Left ventricle myocardium inferior (tissue), 1 donor: ENCODE measurements at places on chromosomes 3 and 15.
A peak's percentile ranks its signal among the peaks of the same experiment; 100 is the strongest.

DNA sequence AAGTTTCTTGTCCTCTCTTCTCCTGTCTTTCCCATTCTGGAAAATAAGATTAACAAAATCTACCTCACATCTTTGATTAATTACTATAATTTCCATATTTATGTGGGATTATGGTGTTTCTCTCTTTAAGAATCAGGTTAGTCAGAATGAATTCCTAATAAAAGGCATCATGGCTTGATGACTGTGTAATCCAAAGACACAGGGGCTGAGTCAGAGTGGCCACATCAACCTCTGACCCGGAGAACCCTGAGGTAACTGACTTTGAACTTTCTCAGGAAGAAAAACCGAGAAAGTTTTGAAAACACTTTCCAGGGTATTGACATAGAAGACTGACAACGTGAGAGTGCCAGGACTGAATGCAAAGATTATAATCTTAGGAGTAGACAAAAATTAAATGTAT is 170.3 kb upstream of the MCTP2 start:
- no peak overlapping the region for H3K4me3 ChIP-seq
- no peaks in the 10 kb centered on the region for H3K4me1 ChIP-seq
- no peaks in the 10 kb centered on the region for H3K36me3 ChIP-seq
- peaks cover 39% of the 10 kb centered on the region for H3K27me3 ChIP-seq

DNA sequence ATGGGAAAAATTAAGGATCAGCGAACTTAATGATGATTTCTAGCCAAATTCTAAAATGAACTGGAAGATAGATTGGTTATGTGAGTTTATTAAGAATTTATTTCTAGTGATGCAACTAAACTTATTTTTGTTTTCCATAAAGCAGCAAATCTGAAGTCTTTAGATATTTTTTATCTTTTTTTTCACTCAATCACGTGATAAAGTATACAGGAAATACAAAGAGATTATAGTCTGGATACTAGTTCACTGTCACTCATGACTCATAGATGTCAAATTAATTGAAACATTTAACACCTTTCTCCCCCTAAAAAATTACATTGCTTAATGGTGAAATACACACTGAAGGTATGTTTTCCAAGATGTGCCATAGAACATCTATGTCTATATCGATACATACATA is 416.9 kb downstream of the TUSC7 start:
- no peaks in the 10 kb centered on the region for H3K4me1 ChIP-seq
- H3K27me3 ChIP-seq: no peaks in the 10 kb centered on the region
- H3K27ac ChIP-seq: no peak overlapping the region

- no peak overlapping the region for H3K4me3 ChIP-seq
- no peak overlapping the region for H3K27ac ChIP-seq
- DNase-seq: no peak
- H3K27me3 ChIP-seq: no peaks in the 10 kb centered on the region
Measured at GRCh38 chr15:92763459-92763858, 107.9 kb upstream of the FAM174B start.

GRCh38 chr3:54573858-54574257 is 354.0 kb downstream of the LRTM1 start:
- no peak overlapping the region for H3K4me3 ChIP-seq
- H3K36me3 ChIP-seq: no peaks in the 10 kb centered on the region
- no peaks in the 10 kb centered on the region for H3K27me3 ChIP-seq
- H3K4me1 ChIP-seq: no peaks in the 10 kb centered on the region

- H3K27ac ChIP-seq: peak overlapping the region; percentile 94
- H3K4me3 ChIP-seq: peak overlapping the region; percentile 86
- no peaks in the 10 kb centered on the region for H3K27me3 ChIP-seq
- H3K36me3 ChIP-seq: no peaks in the 10 kb centered on the region
Measured at GRCh38 chr3:195542316-195542697, 818 bp downstream of the PPP1R2 start.

- DNase-seq: no peak
- no peaks in the 10 kb centered on the region for H3K36me3 ChIP-seq
- H3K4me3 ChIP-seq: no peak overlapping the region
- H3K27ac ChIP-seq: no peak overlapping the region
- H3K4me1 ChIP-seq: peaks cover 20% of the 10 kb centered on the region
Measured at GRCh38 chr3:39128951-39129350, 21.5 kb downstream of the TTC21A start.

DNA sequence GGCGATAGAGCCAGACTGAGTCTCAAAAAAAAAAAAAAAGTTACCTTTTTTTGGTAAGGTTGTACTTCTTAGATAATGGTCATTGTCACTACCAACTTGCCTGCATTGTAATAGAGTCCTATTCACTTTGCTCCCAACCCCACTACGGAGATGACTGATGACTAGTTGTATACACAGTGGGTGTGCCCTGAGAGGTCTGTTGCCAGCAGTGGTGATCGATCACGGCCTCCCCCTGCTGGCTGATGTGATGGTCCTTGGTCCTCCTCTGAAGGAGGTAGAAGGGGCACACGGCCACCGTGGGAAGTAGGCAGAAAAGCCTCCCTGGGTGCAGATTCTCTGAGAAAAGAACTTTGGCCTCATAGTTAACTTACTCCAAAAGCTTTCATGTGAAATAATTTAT is 10.7 kb downstream of the GCNT3 start:
- DNase-seq: no peak
- peaks cover 55% of the 10 kb centered on the region for H3K27me3 ChIP-seq
- no peaks in the 10 kb centered on the region for H3K36me3 ChIP-seq
- H3K4me3 ChIP-seq: no peak overlapping the region
- H3K27ac ChIP-seq: no peak overlapping the region

DNA sequence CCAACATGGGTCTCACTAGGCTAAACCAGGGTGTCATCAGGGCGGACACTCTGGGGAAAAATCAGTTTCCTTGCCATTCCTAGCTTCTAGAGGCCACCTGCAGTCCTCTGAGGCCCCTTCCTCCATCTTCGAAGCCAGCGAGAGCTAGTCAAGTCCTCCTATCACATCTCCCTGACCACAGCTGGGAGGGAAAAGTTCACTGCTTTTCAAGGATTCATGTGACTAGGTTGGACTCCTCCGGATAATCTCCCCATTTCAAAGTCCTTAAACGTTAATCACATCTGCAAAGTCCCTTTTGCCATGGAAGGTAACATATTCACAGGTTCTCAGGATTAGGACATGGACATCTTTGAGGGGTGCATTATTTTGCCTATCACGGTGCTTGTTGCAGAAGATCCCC is 35.9 kb upstream of the MAP3K13 start:
- no peak for DNase-seq
- no peak overlapping the region for H3K4me3 ChIP-seq
- H3K4me1 ChIP-seq: no peaks in the 10 kb centered on the region
- no peaks in the 10 kb centered on the region for H3K27me3 ChIP-seq
- H3K36me3 ChIP-seq: no peaks in the 10 kb centered on the region
- H3K27ac ChIP-seq: no peak overlapping the region

- H3K27me3 ChIP-seq: no peaks in the 10 kb centered on the region
- no peaks in the 10 kb centered on the region for H3K4me1 ChIP-seq
- H3K4me3 ChIP-seq: no peak overlapping the region
- no peak overlapping the region for H3K27ac ChIP-seq
- no peak for DNase-seq
- no peaks in the 10 kb centered on the region for H3K36me3 ChIP-seq
Measured at GRCh38 chr3:56952061-56952460, 108.4 kb upstream of the SPATA12 start.

- no peaks in the 10 kb centered on the region for H3K36me3 ChIP-seq
- no peak overlapping the region for H3K27ac ChIP-seq
- no peak for DNase-seq
- H3K4me1 ChIP-seq: peaks cover 50% of the 10 kb centered on the region
Measured at GRCh38 chr3:43997788-43998369, 243.8 kb upstream of the TOPAZ1 start.

DNA sequence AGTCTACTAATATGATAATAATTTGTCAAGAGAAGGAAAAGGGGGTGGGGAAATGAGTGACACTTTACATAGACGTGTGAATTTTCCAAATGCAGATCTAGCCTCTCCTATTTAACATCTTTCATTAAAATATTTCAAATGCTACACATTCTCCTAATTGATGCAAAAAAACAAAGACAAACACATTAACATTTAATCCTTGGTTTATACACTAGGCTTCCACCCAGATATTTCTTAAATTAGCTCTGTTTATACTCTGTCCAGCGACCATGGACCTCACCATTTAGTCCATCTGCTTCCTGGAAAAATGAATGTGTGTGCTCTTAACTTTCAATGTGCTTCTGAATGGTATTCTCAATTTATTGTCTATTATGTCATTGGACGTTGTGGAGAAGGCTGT is 409.9 kb downstream of the LSAMP start:
- H3K36me3 ChIP-seq: no peaks in the 10 kb centered on the region
- no peaks in the 10 kb centered on the region for H3K27me3 ChIP-seq
- H3K27ac ChIP-seq: no peak overlapping the region
- H3K4me1 ChIP-seq: no peaks in the 10 kb centered on the region
- DNase-seq: no peak
- H3K4me3 ChIP-seq: no peak overlapping the region

DNA sequence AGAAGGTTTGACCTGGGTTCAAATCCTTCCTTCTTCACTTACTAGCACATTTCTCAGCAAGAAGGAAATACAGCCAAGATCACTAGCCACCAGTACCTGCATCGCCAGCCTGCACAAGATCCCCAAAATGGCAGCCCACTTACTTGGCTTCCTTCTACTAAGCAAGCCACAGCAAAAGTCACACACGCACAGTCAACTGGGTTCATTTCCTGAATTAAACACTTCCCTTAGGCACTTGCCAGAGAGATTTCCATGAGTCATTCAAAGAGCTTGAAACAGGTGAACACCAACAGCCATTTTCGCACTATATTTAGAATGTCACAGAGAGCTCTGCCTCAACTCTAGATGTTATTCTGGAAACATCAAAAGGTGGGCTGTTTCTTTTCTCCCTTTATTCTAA is 42.6 kb downstream of the MGLL start:
- no peak overlapping the region for H3K4me3 ChIP-seq
- peaks cover 31% of the 10 kb centered on the region for H3K36me3 ChIP-seq
- H3K4me1 ChIP-seq: peaks cover 93% of the 10 kb centered on the region
- DNase-seq: no peak
- H3K27me3 ChIP-seq: no peaks in the 10 kb centered on the region
- H3K27ac ChIP-seq: peak overlapping the region; percentile 64

- H3K4me3 ChIP-seq: no peak overlapping the region
- no peak overlapping the region for H3K27ac ChIP-seq
- DNase-seq: no peak
- peaks cover 47% of the 10 kb centered on the region for H3K27me3 ChIP-seq
Measured at GRCh38 chr3:3200632-3201212, 21.2 kb upstream of the CRBN start.

GRCh38 chr3:126406389-126407296 is 11.9 kb downstream of the CFAP100 start:
- no peaks in the 10 kb centered on the region for H3K36me3 ChIP-seq
- no peak for DNase-seq
- no peaks in the 10 kb centered on the region for H3K4me1 ChIP-seq
- H3K4me3 ChIP-seq: no peak overlapping the region
- H3K27ac ChIP-seq: no peak overlapping the region

DNA sequence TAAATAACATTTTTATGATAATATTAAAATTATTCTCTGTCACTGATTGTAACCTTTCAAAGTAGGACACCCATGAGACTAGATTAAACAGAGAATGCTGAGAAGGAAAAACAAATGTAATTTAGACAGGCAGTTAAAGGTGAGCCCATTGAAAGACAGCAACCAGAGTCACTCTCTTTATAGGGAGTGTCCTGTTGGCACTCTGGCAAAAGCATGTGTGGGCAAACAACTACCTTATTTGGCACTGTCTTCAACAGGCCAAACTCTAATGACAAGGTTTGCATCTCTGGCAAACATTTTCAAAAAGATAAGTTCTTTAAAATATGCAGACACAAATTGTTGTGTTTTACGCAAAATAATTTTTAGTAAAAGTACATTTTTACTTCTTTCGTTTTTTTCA is 29.8 kb downstream of the NFKBIZ start:
- H3K27ac ChIP-seq: no peak overlapping the region
- no peaks in the 10 kb centered on the region for H3K36me3 ChIP-seq
- H3K4me1 ChIP-seq: no peaks in the 10 kb centered on the region
- no peaks in the 10 kb centered on the region for H3K27me3 ChIP-seq

- no peaks in the 10 kb centered on the region for H3K36me3 ChIP-seq
- H3K27me3 ChIP-seq: no peaks in the 10 kb centered on the region
- peaks cover 67% of the 10 kb centered on the region for H3K4me1 ChIP-seq
- peak within 1 kb of the TSS; percentile 83 for H3K4me3 ChIP-seq
- DNase-seq: peak; percentile 68
- H3K27ac ChIP-seq: peak within 1 kb of the TSS; percentile 96
Measured at GRCh38 chr3:25427942-25428788, at the start of gene RARB. TSS of gene RARB (plus strand) at chr3:25428263. CDS start at chr3:25428732, 469 bp downstream.

DNA sequence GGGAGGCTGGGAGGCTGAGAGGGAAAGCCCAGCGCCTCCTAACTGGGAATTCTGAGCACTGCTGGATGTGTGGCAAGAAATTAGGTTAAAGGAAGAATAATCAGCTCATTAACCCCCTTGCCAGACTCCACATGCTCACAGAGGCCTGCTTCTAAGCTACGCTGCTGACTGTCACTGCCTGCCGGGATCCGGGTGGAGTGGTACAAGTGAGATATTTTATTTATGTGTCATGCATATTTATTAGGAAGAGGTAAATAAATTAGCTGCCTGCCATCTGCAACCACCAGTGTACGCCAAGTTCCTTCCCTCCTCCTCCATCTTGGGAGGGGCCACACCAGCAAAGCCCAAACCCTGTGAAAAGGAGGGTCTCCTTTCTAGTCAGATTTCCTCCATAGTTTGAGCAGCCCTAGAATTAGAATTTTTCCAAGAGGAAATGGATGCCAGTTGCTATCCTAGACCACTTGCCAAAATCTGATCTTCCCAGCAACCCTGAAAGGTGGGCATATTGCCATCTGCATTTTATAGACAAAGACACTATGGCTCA is 43.5 kb upstream of the GRIP2 start:
- peaks cover 88% of the 10 kb centered on the region for H3K27me3 ChIP-seq
- no peak for DNase-seq
- H3K4me3 ChIP-seq: no peak overlapping the region
- no peaks in the 10 kb centered on the region for H3K36me3 ChIP-seq
- H3K27ac ChIP-seq: no peak overlapping the region

- H3K4me1 ChIP-seq: no peaks in the 10 kb centered on the region
- H3K27me3 ChIP-seq: no peaks in the 10 kb centered on the region
- no peak for DNase-seq
- no peak overlapping the region for H3K27ac ChIP-seq
Measured at GRCh38 chr15:92151741-92152140, 241.9 kb upstream of the ST8SIA2 start.

DNA sequence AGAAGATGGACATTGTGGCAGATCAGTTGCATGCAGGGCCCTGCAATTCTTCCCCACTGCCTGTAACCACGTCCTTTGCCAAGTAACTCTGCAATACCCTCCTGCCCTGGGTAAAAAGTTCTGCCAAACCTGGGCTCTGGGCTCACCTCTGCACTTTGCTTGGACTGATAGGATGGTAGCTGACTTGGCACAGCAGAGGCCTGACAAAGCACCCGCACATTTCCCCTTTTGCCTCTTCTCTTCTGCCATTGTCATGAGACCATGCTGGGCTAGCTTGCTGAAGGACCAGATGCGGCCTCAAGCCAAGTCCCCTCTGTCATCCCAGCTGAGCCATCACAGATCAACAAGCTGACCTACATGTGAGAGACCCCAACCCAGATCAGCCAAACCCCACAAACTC is 122.4 kb downstream of the SMAD6 start:
- no peak for DNase-seq
- no peak overlapping the region for H3K27ac ChIP-seq
- H3K27me3 ChIP-seq: no peaks in the 10 kb centered on the region
- no peak overlapping the region for H3K4me3 ChIP-seq
- H3K36me3 ChIP-seq: no peaks in the 10 kb centered on the region

GRCh38 chr15:96031426-96032110 is 298.9 kb upstream of the NR2F2 start:
- H3K4me1 ChIP-seq: no peaks in the 10 kb centered on the region
- peaks cover 2% of the 10 kb centered on the region for H3K27me3 ChIP-seq
